ENCODE measurements at places on chromosomes 7 and 10. TPM values are rescaled to one million over a fixed set of nuclear protein-coding genes. Genes with fewer than 3 reads are reported as not detected.

DNA sequence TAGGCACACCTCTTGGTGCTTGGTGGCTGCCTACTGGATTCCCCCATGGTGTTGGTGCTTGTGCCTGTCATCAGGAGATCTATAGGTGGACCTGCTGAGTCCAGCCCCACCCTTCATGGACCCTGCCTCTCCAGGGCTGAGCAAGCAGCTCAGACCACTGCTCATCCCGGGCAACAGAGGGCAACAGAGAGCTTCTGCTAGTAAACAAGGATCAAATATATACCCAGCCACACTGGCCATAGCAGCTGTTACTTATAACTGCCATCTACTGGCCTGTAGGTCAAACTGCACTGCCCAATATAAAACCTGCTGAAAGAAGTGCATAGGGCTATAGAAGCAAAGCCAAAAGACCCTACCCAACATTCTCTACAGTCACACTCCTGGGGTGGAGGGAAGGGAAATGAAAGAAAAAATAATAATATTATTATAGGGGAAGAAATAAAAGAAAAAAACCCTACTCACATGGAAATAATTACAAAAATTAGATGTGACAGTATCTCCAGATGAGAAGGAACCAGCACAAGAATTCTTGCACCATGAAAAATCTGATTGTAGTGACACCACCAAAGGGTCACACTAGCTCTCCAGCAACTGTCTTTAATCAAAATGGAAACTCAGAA, 54.9 kb upstream of the ZNF800 start:
- H3K36me3 ChIP-seq, result no peaks in the 10 kb centered on the region
- H3K4me3 ChIP-seq, result no peak overlapping the region
- no peaks in the 10 kb centered on the region for H3K4me1 ChIP-seq

GRCh38 chr10:73017955-73018480, 63.4 kb upstream of the PLA2G12B start:
- no peak overlapping the region for H3K4me3 ChIP-seq
- H3K27me3 ChIP-seq, result no peaks in the 10 kb centered on the region
- DNase-seq, result no peak
- no peak overlapping the region for H3K27ac ChIP-seq

DNA sequence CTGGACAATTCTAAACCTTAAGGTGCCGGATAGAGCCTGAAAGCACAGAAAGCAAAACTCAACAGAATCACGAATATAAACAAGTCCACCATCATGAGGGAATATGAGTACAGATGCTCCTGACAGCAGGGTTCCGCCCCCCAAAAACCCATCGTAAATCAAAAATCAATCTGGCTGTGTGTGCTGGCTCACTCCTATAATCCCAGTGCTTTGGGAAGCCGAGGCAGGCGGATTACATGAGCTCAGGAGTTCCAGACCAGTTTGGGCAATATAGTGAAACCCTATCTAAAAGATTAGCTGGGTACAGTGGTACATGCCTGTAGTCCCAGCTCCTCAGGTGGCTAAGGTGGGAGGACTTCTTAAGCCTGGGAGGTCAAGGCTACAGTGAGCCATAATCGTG, 12.2 kb downstream of the BUD31 start:
- H3K4me3 ChIP-seq, result no peak overlapping the region
- H3K27me3 ChIP-seq, result no peaks in the 10 kb centered on the region
- H3K4me1 ChIP-seq, result peaks cover 8% of the 10 kb centered on the region

The GALNT17 gene
- 65.6 TPM for total RNA-seq

The ATP6V0E2 gene
- 18.8 TPM for total RNA-seq

GRCh38 chr10:126972635-126973414, 67.6 kb downstream of the DOCK1 start:
- no peak overlapping the region for H3K4me3 ChIP-seq
- H3K36me3 ChIP-seq, result peaks cover 3% of the 10 kb centered on the region
- H3K4me1 ChIP-seq, result peaks cover 6% of the 10 kb centered on the region
- no peaks in the 10 kb centered on the region for H3K27me3 ChIP-seq

DNA sequence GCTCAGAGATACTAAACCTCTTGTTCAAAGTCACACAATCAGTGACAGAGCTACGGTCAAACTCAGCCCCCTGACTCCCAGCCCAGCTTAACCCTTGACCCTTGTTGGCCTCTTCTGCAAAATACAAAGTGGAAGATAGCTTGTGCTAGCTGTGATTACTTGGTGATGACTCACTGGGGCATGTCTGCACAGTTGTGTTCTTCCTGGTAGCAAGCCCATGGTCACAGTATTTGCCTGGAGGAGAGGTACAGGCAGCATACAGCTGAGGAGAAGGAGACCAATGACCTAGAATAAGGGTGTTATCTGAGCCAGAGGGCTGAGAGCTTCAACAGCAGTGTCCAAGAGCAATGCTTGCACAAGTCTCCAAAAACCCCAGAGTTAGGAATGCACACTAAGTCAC, 5.7 kb upstream of the HSPA12A start:
- peaks cover 23% of the 10 kb centered on the region for H3K27me3 ChIP-seq
- no peak overlapping the region for H3K27ac ChIP-seq
- no peaks in the 10 kb centered on the region for H3K4me1 ChIP-seq

GRCh38 chr10:69125554-69125953, 1.6 kb downstream of the VPS26A start:
- H3K27me3 ChIP-seq, result no peaks in the 10 kb centered on the region
- peaks cover 18% of the 10 kb centered on the region for H3K4me1 ChIP-seq
- H3K27ac ChIP-seq, result no peak overlapping the region
- DNase-seq, result no peak
- no peaks in the 10 kb centered on the region for H3K36me3 ChIP-seq

DNA sequence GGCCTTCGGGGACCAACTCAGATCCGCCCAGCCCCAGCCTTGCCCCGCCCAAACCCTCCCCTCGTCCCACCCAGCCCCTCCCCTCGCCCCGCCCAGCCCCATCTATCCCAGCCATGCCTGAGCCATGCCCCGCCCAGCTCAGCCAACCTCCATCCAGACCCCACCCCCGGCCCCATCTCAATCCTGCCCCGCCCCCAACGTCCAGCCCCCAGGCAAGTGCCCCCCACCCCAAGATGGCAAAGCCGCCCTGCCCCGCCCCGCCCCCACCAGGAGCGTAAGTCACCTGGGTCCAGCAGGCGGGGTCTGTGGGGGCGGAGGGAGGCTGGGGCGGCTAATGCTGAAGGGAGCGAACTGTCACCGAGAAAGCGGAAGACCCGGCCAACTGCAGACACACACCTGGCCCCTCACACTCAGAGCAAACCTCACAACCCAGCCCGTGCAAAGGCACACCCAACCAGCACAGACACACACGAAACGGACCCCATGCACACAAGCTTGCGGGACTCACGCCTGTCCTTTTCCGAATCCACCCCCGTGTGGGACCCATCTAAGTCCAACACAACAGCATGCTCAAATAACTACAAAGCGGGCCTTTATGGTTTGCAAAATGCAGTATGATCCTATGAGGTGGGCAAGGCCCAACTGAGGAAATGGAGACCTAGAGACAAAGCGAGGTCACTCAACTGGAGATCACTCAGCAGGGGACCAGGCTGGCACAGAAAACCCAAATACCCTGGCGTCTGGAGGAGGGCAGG, 11.5 kb upstream of the OGA start:
- H3K27me3 ChIP-seq, result no peaks in the 10 kb centered on the region
- peak; percentile 90 for DNase-seq
- H3K4me1 ChIP-seq, result peaks cover 17% of the 10 kb centered on the region
- H3K4me3 ChIP-seq, result peak overlapping the region; percentile 64
- no peaks in the 10 kb centered on the region for H3K36me3 ChIP-seq
- H3K27ac ChIP-seq, result peak overlapping the region; percentile 63

The EXOC6 gene
- total RNA-seq, result 5.0 TPM

The CHCHD3 gene
- total RNA-seq, result 131 TPM

The KIAA1217 gene
- 9.1 TPM for total RNA-seq

DNA sequence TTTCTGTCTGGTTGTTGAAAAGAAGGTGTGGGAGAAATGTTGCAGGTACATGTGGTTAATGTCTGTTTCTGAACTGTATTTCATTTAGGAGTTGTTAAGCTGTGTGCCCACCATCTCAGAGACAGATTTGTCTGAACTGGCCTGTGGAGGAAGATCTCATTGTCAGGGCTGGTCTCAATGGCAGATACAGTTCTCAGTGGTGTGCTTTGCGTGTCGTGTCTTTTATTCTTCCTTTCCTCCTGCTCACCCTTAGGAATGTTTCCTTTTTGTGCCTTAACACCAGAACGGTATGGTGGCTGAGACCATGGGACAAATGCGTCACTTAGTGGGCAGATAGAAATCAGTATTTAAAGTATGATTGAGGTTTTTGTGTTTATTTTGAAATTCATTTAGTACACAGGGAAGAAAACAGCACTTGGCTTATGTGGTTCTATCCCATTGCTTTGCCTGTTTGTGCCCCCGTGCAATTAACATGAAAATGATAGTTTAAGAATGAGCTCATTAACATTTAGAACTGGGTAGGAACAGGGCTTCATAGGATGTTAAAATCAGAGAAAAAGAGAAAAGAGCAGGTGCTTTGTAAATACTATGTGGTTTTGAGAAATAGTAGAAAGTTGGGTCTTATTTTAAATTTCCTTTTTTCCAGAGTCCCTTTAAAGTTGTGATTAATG, 112.6 kb downstream of the AUTS2 start:
- H3K4me1 ChIP-seq, result peaks cover 36% of the 10 kb centered on the region
- H3K27me3 ChIP-seq, result no peaks in the 10 kb centered on the region
- H3K27ac ChIP-seq, result no peak overlapping the region
- no peaks in the 10 kb centered on the region for H3K36me3 ChIP-seq

The RUFY2 gene
- total RNA-seq, result 9.3 TPM

DNA sequence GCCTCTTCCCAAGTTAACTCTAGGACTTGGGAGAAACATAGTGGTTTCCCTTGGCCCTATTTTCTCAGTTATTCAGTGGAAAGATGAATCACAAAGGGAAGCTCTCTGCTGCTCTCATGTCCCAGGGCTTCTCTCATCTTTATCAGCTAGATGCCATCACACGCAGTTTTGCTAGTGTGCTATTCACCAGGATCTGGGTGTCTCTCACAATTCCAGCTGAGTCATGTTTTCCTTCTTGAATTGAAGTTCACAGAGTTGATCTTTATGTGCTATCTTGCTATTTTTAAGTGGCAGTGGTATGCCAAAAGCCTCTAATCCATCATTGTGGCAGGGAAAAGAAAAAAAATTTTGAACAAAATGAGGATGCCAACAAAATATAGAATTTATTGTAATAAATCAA, 101.3 kb downstream of the TWIST1 start:
- H3K4me1 ChIP-seq, result peaks cover 4% of the 10 kb centered on the region
- H3K36me3 ChIP-seq, result no peaks in the 10 kb centered on the region
- no peaks in the 10 kb centered on the region for H3K27me3 ChIP-seq

DNA sequence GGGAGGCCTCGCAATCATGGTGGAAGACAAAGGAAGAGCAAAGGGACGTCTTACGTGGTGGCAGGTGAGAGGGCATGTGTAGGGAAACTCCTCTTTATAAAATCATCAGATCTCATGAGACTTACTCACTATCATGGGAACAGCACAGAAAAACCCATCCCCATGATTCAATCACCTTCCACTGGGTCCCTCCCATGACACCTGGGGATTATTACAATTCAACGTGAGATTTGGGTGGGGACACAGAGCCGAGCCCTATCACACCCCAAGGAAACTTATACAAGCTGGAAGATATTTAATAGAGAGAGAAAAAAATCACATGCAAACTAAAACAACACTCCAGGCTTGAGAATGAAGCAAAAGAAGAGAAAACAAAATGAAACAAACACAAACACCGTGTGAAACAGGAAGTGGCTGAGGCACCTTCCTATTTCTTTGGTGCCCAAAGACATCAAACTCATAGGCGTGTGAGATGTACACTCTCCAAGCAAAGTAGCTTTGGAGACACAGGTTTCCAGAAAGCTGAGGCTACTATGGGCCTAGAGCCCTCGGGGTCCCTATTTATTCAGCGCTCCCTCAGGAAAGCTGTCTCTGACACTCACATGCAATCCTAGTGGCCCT, 97.2 kb downstream of the PRKCQ start:
- H3K4me3 ChIP-seq, result no peak overlapping the region
- no peak for DNase-seq
- H3K27me3 ChIP-seq, result no peaks in the 10 kb centered on the region
- H3K4me1 ChIP-seq, result no peaks in the 10 kb centered on the region
- no peak overlapping the region for H3K27ac ChIP-seq

DNA sequence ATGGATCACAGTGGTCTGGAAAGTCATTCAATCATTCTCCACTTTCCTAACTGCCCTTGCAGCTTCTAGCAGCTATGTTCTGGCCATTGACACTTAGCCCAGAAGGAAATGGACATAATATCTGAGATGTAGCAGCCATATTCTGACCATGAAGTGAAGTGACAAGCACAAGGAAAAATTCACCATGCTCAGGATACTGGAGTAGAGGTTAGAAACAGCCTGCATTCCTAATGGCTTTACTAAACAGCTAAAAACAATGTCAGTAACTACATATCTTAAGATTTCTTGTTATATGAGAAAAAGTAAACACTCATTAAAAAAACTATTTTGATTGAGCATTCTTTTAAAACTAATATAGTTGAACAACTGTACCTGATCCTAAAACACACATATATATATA, 443.8 kb downstream of the MAGI2 start:
- no peaks in the 10 kb centered on the region for H3K36me3 ChIP-seq
- no peak for DNase-seq
- H3K27ac ChIP-seq, result no peak overlapping the region
- no peaks in the 10 kb centered on the region for H3K4me1 ChIP-seq
- H3K27me3 ChIP-seq, result no peaks in the 10 kb centered on the region

DNA sequence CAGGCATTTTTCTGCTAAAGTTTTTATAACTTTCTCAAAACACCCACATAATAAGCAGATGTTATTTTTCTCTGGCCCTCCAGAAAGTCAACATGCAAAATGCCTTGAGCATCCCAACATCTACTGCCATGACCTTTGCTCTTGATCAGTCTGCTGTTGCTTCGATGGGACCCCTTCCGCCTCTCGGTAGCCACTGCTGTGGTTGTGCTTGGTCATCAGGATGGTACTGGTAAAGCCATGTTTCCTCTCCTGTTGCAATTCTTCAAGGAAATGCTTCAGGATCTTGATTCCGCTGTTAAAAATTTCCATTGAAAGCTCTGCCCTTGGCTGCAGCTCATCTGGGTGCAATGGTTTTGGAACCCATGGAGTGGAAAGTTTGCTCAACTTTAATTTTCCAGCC, 533.0 kb downstream of the DNAJB6 start:
- no peak overlapping the region for H3K27ac ChIP-seq
- DNase-seq, result no peak
- H3K36me3 ChIP-seq, result no peaks in the 10 kb centered on the region
- no peaks in the 10 kb centered on the region for H3K27me3 ChIP-seq

- H3K4me3 ChIP-seq, result no peak overlapping the region
- peaks cover 51% of the 10 kb centered on the region for H3K27me3 ChIP-seq
- no peaks in the 10 kb centered on the region for H3K36me3 ChIP-seq
- DNase-seq, result peak; percentile 80
Observed at GRCh38 chr10:118259288-118259906, 82.7 kb downstream of the FAM204A start.

- no peaks in the 10 kb centered on the region for H3K4me1 ChIP-seq
- no peaks in the 10 kb centered on the region for H3K27me3 ChIP-seq
- no peak for DNase-seq
- no peaks in the 10 kb centered on the region for H3K36me3 ChIP-seq
Observed at GRCh38 chr7:101340379-101340778, 18.8 kb upstream of the IFT22 start.

The HOGA1 gene
- not detected for total RNA-seq

Measured in GM23338 (cell line).